Heart left ventricle (tissue), 16 donors: ENCODE measurements at places on chromosomes 1 and 21. TPM values are rescaled to one million over a fixed set of nuclear protein-coding genes. Genes with fewer than 3 reads are reported as not detected.
A peak's percentile ranks its signal among the peaks of the same experiment; 100 is the strongest.

Gene PPM1J
- 7.1 TPM for total RNA-seq

GRCh38 chr1:33097137-33097611 lies 16.2 kb downstream of the AZIN2 start:
- DNase-seq: no peak

DNA sequence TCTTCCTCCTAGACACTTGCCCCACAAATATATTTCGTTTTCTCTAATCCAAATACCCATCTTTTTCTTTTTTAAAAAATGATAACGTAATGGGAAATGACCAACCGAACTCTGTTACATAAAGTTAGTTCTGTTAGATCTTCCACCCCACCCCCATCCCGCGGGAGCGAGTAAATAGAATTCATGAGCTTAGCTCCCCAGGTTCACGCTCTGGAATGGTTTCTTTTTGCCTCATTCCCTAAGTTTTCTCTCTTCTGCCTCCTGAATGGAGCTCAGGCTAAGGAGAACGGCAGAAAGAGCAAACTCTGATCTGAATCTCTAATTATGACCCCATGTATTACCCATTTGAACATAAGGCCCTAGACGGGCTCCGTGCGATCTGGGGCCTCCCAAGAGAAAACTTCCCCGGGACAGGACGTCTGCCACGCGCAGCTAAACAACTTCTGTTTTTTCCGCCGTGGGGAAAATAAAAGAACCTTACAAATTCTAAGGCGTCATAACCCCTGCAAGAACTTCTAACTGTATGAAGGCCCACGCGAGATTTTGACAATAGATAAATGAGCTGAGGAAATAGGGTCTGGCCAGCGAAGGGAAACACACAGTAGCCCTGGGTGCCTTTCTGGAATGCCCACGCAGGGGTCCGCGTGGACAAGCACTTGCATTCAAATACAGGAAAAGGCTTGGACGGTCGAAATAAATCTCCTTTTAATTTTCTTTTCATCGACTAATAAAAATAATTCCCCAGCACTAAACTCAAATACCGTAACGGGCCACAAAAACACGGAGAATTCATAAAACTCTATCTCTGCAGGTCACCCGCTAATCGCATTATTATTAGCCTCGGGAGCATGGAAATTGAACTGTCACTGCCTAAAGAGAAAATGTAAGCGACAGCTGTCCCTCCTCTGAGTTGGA lies 2.2 kb downstream of the TBX15 start:
- no peak for DNase-seq

DNA sequence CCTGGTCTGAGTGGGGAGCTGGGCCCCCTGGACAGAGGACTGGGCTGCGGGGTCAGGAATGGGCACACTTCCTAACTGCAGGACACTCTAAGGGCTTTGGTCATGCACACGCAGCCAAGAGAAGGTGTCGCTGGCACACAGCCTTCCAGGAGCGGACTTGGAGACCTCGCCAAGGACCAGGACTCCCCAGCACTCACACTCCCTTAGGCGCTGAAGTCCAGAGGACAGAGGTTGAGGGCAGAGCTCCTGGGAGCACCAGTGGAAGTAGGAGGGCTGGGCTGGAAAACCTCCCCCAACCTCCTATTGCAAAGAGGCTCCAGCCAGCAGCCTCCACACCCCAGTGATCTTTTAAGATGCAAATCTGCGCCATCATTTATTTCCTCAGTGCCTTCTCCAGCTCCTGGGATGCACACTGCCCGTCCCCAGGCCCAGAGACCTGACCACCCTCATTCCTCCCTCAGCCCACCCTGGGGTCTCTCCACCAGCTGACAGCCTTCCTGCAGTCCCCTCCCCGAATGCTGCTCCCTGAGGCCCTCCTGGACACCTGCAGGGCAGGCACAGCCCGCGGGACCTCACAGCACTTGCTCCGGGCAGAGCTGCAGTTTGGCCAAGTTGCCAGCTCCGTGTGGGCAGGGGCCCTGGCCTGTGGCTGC lies 3.0 kb downstream of the TSPEAR start:
- no peak for DNase-seq

DNA sequence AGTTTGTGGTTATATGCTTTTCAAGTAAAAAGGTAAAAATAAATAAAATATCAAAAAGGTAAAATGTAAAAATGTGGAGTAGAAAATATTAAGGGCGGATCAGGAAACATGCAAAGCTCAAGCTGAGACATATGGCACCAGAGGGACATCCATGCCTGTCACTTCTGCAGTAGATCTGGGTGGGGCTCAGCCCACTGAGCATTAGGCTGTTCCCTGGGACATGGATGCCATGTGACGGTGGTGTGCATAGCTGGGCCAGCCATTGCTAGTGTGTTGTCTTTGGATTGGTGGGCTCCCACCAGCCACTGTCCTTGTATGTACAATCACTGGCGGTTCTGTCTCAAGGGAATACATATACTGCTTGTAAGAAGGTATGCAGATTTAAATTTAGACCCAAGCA lies 3.0 kb downstream of the TTC13 start:
- no peak for DNase-seq

GRCh38 chr1:233790121-233790520 lies 114.4 kb upstream of the SLC35F3 start:
- no peak for DNase-seq

- no peak for DNase-seq
Observed at GRCh38 chr1:27664291-27664690, 7.7 kb downstream of the IFI6 start.

- peak; percentile 79 for DNase-seq
Observed at GRCh38 chr1:93681101-93681988, at the start of gene BCAR3. TSS of gene BCAR3 (minus strand) at chr1:93681837. CDS start at chr1:93674930, 6,907 bp downstream.
